ENCODE measurements at places on chromosomes 2 and 18.

GRCh38 chr2:80014637-80015036 is 289.9 kb downstream of the LRRTM1 start:
- no peak for DNase-seq

GRCh38 chr2:149050188-149050587 is 11.7 kb downstream of the LYPD6B start:
- DNase-seq = no peak

DNA sequence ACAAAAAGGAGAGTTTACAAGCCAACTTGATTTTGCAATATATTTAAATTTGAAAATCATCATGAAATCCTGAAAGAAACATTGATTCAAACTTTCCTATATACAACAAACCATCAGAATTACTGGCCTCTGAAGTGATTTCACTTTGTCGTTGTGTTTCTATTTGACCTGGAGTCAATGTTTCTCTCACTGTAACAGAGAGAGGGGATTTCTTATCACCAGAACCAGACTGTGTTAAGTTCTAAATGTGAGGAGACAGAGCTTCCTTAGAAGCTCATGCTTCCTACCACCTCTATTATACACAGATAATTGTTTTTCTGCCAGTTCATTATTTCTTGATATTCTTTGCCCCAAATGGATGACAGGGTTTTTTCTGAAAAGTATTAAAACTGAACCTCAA is 245.0 kb upstream of the RND3 start:
- no peak for DNase-seq

DNA sequence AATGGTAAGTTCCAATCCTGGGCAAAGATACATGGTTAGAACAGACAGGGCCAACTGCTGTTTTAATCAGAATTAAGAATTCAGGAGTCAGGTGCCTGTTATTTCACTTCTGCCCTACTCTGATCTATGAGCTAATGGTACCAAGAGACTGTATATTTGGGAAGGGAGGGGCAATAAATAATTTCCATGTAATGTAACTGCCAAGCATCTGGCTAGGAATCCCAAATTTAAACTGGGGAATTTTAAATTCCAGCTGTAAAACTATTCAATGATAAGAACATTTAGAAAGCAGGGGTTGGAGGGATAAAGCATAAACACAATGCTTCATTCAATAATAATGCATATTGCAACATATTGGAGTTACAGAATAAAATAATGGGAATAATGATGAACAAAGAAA is 49.7 kb downstream of the SCN7A start:
- DNase-seq = no peak

GRCh38 chr2:213016984-213017351 is 134.4 kb downstream of the IKZF2 start:
- no peak for DNase-seq

DNA sequence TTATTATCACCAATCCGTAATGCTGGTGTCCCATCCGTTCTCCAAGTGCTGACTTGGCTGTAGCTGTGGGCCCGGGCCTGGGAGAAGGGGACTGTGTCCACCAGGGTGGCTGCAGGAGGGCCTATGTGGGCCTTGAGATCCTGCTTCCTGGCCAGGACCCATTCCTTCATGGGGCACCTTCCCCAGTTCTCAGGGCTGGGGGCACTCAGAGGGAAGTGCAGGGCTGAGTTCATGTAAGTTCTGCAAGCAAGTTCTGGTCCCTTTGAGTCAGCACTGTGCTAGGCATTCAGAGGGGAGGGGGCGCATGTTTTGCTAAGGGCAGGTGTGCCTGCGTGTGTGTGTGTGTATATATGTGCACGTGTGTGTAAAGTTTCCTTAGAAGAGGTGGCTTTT is 94.0 kb downstream of the GLI2 start:
- no peak for DNase-seq

DNA sequence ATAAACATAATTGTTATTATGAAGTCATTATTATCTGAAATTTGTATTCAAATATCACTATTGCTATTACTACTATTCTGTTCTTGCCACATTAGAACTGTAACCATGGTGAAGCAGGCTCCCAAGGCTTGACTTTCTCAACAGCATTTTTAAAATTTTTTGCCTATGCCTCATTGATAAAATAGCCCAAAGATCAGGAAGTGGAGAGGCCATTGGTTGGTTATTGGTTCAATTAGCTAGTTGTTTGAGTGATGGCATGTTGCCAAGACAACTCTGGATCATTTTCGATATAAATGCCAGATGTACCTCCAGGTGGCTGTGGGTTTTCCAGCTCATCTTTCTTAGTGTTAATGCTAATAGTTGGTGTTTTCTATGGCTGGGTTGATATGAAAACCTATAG is 513.5 kb downstream of the TRIB2 start:
- no peak for DNase-seq

DNA sequence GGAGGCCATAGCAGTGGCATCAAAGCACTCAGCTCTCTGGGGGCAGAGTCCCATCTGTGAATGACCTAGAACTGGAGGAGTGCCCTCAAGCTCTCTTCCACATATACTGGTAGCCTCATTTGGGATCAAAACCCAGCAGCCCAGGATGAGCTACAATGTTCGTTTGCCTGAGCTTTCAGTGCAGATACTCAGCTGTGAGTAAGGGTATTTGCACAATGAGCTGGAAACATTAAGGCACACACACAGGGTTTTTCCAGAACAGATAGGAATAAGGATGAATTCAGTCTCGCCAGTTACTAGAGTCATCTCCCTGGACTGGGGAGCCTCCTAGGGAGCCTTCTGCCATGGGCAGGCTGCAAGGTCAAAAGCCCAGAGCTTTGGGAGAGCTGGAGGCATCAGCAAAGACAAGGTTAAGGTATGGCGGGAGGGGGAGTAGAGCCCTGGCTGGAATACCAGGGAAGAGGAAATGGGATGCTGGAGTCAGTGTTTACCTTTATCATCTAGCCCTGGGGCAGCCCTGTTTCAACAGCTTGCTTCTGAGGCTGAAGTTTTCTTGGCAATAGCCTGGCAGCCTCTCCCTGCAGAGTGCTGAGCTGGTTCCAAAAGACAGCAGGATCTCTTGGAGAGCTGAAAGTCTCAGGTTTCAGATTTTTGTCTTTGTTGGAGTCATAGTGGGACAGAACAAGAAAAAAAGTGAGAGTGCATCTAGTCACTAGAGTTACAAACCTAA is 187.7 kb downstream of the LOXHD1 start:
- no peak for DNase-seq

DNA sequence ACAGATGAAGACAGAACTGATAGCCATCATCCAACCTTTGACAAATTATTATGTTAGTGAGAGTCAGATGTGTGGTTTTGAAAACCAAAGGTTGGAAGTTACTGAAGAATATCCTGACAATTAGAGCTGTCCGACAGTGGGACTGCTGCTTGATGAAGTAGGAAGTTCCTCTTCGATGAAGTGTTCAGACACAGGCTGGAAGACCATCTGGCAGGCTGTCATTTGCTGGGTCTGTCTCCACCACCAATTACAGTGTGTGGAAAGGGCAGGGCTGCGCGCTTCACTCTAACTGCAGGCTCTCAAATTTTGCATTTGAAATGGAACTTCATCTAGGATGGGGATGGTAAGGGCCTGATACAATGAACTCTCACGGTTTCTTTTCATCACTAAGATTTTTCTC is 313.8 kb downstream of the PIK3C3 start:
- no peak for DNase-seq

- no peak for DNase-seq
These were observed 153.9 kb upstream of the NDUFV2 start for GRCh38 chr18:8948471-8949149.

DNA sequence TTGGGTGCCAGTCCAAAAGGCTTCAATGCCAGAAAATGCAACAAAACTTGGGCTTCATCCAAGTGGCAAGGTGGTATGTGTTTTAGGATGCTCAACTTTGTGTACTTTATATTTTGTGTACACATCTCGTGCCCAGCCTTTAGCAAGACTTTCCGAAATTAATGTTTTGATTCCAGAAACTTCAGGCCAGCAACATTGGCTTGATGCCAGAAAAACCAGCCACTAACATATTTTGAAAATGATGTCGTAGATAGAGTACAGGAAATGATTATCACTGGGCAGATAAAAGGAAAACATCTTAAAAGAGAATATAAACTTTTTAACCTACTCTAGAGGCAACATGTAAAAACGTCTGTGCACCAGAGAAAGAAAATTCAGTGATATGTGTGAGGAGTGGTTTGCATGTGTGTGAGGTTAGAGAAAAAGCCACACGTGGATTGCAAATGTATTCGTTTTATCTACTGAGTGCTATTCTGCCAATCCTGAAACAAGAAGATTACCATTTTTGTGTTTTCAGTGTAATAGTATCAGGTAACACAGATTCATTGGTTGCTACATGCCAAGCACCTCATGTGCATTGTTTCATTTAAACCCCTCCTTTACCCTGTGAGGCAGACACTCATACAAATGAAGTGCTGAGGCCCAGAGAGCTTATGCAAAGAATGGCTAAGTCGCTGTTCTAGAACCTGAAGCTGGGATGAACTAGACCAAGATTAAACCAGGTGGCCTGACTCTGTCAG is 264.8 kb downstream of the C1D start:
- DNase-seq = no peak

Measured in activated CD8-positive, alpha-beta memory T cell treated with anti-CD3 and anti-CD28 coated beads for 1 hour (primary cell).